ENCODE measurements at places on chromosomes 2 and 18.

DNA sequence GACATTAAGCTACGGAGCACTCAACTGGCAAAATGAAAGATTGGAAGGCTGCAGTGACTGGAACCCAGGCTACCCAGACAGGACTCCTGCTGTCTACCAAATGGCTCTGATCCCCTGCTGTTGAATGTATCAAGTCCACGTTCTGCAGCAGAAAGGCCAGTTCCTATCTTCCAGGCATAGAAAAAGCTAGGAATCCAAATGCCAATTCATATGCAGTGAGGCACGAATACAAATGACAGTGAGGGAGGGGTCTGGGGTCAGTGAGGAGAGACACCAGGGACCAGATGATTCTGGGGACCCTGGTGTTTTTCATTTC is 5.3 kb downstream of the NRP2 start:
- DNase-seq = no peak

GRCh38 chr18:10499230-10499629 is 26.6 kb upstream of the NAPG start:
- DNase-seq = no peak

DNA sequence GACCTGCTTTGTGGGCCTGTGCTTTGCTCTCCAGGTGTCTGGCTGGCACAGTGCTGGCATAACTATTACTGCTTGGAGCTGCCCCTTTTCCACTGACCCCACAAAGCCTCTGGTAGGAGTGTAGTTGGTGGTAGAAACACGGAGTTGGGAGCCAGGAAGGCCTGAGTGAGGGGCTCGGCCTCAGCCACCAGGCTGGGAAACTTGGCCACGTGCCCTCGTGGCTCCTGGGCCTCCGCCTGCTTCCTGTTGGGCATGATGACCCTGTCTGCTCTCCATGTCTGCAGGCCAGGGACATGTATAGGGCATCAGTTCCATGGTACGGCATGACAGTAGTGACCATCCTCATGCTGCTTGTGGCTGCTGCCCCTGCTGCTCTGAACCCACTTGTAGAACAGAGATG is 241.2 kb downstream of the FAM210A start:
- DNase-seq = no peak

GRCh38 chr2:156430980-156431358 is 5.2 kb upstream of the GPD2 start:
- DNase-seq = no peak

DNA sequence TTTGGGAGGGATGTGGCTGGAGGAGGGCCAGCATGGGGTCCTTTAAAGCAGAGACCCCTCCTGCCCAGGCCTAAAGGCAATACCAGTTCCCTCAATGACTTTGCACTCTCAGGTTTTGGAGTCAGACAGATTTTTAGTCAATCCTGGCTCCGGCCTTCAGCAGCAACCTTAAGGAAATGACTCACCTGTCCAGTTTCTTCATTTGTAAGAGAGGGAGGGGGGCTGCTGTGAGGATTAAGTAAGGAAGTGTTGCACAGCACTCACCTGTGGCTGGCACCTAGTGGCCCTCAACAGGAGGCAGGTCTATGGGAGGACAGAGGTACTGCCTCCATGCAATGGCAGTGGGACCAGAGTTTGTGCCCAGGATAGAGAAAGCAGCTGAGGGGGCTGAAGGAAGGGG is 13.7 kb downstream of the CNGA3 start:
- no peak for DNase-seq

- no peak for DNase-seq
Measured at GRCh38 chr2:127639111-127639474, 6.9 kb upstream of the GPR17 start.

GRCh38 chr2:127216593-127216992 is 3.5 kb downstream of the CYP27C1 start:
- no peak for DNase-seq

DNA sequence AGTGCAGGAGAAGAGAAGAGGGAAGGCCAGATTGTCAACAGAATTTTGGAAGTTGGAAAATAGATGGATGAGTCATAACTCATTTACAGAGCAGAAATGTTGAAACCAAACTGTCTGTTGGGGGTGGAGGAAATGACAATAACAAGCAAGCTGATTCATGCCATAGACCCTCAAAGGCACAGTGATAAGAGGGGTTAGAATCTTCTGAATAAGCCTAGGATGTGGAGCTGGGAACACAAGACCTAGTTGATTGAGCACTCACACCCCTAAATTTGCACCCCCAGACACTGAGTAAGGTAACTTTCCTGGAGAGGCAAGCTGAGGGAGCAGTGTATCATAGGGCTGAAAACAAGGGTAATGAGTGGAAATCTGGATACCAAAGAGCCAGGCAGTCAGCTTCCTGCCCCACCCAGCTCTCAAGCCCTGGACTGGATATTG is 141.4 kb downstream of the SCG2 start:
- no peak for DNase-seq

DNA sequence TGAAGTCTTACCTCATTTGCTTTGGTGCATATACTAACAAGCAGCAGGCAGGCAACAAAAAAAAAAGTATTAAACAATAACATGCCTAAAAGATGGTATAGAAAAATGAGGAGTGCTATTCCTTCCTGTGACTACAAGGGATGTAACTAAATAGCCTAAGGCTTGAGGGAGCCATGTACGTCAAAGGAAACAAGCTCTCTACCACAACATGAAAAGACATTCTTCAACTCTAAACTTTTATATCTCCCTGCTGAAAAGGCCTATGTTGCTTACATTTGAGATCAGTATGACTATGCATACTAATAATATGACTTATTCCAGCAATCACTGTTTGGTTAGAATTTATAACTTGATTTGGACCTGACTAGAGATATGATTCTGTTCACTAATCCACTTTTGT is 347.9 kb downstream of the ADCYAP1 start:
- no peak for DNase-seq

GRCh38 chr2:37843556-37843955 is 81.5 kb upstream of the RMDN2 start:
- no peak for DNase-seq

DNA sequence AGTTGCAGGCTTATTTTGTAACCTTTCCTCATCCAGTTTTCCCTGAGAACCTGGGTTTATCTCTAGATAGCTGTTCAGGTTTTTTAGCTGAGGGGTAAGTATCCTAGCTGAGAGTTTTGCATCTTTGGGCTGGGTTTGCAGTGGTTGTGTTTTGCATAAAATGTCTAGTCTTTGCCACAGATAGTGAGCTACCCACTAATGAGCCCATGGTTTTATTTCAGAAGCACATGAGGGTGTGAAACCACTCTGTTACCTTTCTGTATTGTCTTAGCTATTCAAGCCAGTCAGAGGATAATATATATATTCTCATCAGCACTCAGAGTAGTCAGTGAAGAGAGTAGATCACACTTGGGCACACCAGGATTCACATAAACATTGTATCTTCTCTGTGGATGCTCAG is 24.6 kb upstream of the TXNDC2 start:
- no peak for DNase-seq

GRCh38 chr2:201797175-201797840 is 9.0 kb upstream of the CDK15 start:
- no peak for DNase-seq

GRCh38 chr2:9263428-9263827 is 56.8 kb downstream of the ASAP2 start:
- no peak for DNase-seq

DNA sequence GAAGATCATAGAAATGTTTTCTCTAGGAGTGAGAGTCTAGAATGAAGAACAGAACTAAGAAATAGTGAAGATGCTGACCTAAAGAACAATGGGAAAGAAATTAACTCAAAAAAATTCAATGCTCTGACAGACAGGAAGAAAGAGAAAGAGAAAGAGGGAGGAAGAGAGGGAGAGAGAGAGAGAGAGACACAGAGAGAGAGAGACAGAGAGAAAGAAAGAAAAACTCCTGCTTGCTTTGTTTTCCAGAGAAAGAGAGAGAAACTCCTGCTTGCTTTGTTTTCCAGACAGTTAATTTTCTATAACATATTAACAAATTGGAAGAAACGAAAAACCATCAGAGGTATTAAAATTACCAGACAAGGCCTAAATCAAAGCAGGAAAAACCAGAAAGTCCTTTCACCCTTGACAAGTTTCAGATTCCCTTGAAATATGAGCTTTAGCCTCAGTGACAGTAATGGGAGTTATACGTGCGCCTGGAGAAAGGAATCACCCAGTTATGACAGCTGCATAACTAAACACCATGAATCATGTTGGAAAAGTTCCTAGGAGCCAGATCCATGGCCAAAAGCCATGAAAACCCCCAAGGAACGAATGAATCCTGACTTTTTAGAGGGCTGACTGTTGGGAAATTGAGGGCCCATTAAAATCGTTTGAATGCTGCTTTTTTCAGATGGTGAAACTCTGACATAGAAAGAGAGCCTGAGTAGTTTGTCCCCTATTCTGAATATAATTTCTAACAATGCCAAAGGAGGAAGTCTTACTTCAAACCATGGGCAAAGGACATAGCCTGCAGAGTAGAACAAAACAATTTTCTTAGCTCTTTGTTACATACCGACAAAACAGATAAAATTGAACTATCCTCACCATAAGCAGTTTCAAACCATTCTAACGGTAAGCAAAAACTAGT is 228.6 kb upstream of the CHST9 start:
- no peak for DNase-seq

DNA sequence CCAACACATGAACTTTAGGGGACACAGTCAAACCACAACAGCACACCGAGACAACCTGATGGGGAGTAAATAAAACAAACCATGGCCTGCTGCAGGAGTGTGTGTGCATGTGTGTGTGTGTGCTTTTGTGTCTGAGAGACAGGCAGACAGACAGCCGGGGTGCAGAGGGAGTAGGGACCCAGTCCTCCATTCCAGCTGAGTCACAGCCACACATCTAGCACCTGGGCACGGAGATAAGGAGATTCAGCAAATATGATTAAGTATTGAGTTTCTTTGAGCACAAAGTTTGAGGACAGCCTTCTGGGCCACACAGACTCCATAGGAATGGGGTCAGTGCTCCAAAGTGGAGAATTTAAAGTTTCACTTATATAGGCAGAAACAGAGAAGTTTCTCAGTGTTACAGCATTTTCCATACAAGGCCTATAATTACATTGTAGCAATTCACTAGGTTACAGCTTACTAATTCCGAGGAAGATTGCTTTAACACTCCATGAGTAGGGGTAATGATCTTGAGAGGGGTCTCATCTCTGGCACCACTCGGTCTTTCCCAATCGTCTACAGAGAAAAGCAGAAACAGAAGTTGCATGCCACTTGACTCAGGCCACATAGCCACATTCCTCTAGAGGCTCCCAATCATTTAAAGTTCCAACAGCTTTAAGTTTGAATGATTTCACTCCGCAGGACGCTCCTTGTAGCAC is 30.8 kb upstream of the PRLH start:
- DNase-seq = no peak

DNA sequence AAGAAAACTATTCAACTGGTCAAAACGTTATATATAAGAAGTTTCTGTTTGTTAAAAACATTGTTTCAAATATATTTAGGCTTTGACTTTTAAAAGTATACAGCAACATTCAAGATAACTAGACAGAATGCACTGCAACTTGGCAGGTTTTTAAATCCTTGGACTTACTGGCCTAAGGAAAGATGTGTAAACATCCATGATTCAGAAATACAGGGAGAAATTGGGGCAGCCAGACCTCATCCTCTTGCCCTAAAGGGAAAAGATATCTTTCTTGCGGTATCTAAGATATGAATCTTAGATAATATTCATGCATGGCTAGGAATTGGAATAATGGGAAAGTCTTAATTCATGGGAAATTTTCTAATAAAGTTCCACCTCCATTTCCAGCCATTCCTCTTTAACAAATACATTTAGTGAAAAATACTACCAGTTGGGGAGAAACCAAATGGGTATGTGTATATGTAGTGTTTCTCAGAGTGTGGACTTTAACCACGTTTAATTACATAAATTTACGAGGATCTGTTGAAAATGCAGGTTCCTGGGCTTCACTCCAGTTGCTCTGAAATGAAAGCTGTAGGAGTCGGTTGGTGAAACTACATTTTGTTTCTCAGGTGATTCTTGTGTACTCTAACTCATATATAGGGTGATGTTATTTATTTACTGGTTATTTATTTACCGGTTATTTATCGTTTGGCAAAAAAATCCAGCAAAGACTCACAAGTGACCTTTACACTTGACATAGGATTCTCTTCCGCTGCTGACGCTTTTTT is 587 bp upstream of the TANK start:
- DNase-seq = no peak

DNA sequence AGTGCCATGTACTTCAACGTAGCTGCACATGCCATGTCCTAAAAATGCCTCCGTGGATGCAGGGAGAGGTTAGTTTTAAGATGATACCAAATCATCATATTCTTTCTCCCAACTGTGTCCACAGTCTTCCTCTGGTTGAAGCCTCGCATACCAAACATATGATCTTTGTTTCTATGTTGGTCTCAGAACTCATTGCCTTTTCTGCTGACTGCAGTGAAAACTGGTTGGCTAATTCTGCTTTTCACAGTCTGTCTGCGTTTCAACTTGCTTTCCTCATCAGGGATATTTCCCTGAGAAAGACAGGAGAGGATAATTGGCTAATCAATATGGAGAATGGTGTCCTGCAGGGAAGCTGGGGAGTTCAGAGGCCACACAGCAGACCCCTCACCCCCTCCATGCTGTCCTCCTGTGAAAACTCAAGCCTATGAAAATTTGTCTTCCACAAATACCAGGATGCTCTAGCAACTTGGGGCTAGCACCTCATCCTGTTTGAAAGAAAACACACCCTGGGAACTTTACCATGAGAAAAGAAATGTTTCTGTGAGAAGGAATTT is 192.2 kb upstream of the PXDN start:
- DNase-seq = no peak

GRCh38 chr2:241088376-241088775 is 13.7 kb downstream of the MTERF4 start:
- no peak for DNase-seq

- no peak for DNase-seq
Measured at GRCh38 chr2:9554921-9555296, 721 bp downstream of the ADAM17 start.

DNA sequence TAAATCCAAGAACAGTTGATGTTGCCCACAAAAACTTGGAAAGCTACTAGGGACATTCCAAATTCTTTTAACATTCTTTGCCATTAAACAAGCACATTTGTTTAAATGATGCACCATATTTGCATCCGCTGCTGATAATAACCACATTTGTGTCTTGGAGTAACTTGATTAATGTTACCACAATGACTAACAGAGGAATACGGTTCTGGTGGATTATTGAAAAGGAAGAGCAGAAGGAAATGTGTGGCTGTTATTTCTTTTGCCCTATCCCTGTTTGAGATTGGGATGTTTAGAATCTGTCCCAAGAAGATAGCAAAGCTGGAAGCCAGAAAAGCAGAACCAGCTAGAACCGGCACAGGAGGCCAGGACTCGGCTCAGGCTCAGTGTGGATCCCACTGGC is 39.2 kb upstream of the RASGRP3 start:
- no peak for DNase-seq

DNA sequence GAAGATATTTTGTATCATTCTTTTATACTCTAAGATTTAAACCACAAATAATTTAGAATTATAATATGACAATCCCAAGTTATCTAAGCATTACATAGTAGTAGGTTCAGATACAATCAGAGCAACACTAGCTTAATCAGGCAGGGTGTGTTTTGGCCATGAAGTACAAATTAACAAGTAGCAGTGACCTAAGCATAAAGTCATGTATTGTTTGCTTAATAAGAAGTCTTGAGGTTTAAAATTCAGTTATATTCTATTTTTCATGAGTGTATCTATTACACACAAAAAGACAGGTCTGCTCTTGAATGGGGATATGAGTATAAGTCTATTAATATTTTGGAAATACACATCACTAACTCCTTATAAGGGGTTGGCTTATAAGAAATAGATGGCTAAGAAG is 39.9 kb downstream of the DYNAP start:
- no peak for DNase-seq

Data from activated naive CD8-positive, alpha-beta T cell treated with anti-CD3 and anti-CD28 coated beads, Interleukin-2, amount 50 U/mL, for 16 hours (primary cell).